ENCODE measurements at places on chromosomes 16 and 17. TPM values are rescaled to one million over a fixed set of nuclear protein-coding genes. Genes with fewer than 3 reads are reported as not detected.

The ADGRG3 gene
- polyA plus RNA-seq: 8.6 TPM

The TNFRSF13B gene
- polyA plus RNA-seq: 3.0 TPM

The MARCHF10 gene
- not detected for polyA plus RNA-seq

The AOC3 gene
- 3.0 TPM for polyA plus RNA-seq

The TOM1L2 gene
- polyA plus RNA-seq: 26.6 TPM

The AGRP gene
- polyA plus RNA-seq: not detected

The BCAR1 gene
- 57.1 TPM for polyA plus RNA-seq

The DHRS7C gene
- not detected for polyA plus RNA-seq

The APPBP2 gene
- polyA plus RNA-seq: 5.7 TPM

The RAB26 gene
- 28.0 TPM for polyA plus RNA-seq

The CNTROB gene
- 24.4 TPM for polyA plus RNA-seq

The KIF2B gene
- polyA plus RNA-seq: not detected

The MAP3K14 gene
- 10.8 TPM for polyA plus RNA-seq

The MT1M gene
- polyA plus RNA-seq: 11.0 TPM

The IRX6 gene
- 0.30 TPM for polyA plus RNA-seq

The CHST5 gene
- 29.3 TPM for polyA plus RNA-seq

The TP53TG3B gene
- not detected for polyA plus RNA-seq

The TP53TG3C gene
- not detected for polyA plus RNA-seq

The TP53 gene
- 10.0 TPM for polyA plus RNA-seq

The DLX4 gene
- 1.3 TPM for polyA plus RNA-seq

The DOC2B gene
- polyA plus RNA-seq: 1.6 TPM

The SMURF2 gene
- polyA plus RNA-seq: 20.1 TPM

The DNAI2 gene
- not detected for polyA plus RNA-seq

The ODF4 gene
- not detected for polyA plus RNA-seq

The ASPA gene
- polyA plus RNA-seq: 1.9 TPM

The SEPTIN12 gene
- not detected for polyA plus RNA-seq

The UBFD1 gene
- 4.6 TPM for polyA plus RNA-seq

The CDYL2 gene
- polyA plus RNA-seq: 1.9 TPM

The KRTAP16-1 gene
- not detected for polyA plus RNA-seq

The RPTOR gene
- 3.2 TPM for polyA plus RNA-seq

The C17orf78 gene
- 34.0 TPM for polyA plus RNA-seq

The CMTM2 gene
- 0.07 TPM for polyA plus RNA-seq

The OR4D1 gene
- polyA plus RNA-seq: not detected

The KRTAP9-4 gene
- polyA plus RNA-seq: not detected

The PMFBP1 gene
- 3.6 TPM for polyA plus RNA-seq

The DNAAF1 gene
- polyA plus RNA-seq: not detected

The NPIPB5 gene
- 76.7 TPM for polyA plus RNA-seq

The OTOA gene
- polyA plus RNA-seq: 0.09 TPM

The OR1E1 gene
- polyA plus RNA-seq: not detected

The SERPINF2 gene
- 1.6 TPM for polyA plus RNA-seq

The RAB11FIP4 gene
- 11.6 TPM for polyA plus RNA-seq

The XPO6 gene
- polyA plus RNA-seq: 51.1 TPM

The EFNB3 gene
- not detected for polyA plus RNA-seq

The FAM171A2 gene
- 3.1 TPM for polyA plus RNA-seq

The ETV4 gene
- polyA plus RNA-seq: 2.2 TPM

All from small intestine (tissue), 16 donors.